Naive thymus-derived CD4-positive, alpha-beta T cell (primary cell): ENCODE measurements at places on chromosomes 5 and 9.

DNA sequence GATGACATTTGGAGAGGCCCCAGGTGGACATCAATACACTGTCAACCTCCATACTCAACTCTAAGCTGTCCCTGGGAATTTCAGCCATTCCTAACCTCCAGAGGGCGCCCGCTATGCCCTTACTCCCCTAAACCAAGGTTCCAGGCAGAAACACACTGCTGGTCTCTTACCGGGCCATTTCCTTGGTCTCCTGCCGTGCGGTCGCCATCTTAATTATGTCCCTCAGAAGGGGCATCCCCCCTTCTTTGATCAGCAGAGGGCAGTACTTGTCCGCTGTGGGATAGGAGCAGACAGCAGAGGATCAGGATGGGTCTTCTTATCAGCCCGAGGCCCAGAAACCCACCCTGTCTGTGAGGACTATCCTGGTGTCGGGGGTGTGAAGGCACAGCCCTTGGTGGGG is 9.3 kb upstream of the ZDHHC12 start:
- no peak for DNase-seq

- no peak for DNase-seq
These were observed 153.6 kb upstream of the CD180 start for GRCh38 chr5:67350185-67350584.

GRCh38 chr5:10262995-10263394 is 12.9 kb downstream of the CCT5 start:
- no peak for DNase-seq

GRCh38 chr5:122292332-122292731 is 19.7 kb upstream of the SNCAIP start:
- DNase-seq = no peak

DNA sequence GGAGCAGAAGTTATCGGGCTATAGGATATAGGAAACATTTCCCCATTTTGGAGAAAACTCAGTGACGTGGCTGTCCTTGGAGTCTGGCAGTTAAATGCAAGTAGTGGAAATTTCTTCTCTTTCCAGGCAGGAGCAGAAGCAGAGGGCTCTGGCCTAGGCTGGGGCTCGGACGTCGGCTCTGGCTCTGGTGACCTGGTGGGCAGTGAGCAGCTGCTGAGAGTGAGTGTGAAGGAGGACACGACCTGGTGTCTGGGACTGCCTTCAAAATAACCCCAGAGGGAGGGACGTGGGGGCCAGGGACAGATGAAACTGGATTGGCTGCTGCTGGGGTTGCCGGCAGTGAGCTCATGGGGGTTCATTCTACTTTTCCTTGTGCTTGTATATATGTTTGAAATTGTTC is 79.5 kb downstream of the COL15A1 start:
- no peak for DNase-seq

- no peak for DNase-seq
These were observed 105.1 kb downstream of the EHMT1 start for GRCh38 chr9:137723783-137724445.

DNA sequence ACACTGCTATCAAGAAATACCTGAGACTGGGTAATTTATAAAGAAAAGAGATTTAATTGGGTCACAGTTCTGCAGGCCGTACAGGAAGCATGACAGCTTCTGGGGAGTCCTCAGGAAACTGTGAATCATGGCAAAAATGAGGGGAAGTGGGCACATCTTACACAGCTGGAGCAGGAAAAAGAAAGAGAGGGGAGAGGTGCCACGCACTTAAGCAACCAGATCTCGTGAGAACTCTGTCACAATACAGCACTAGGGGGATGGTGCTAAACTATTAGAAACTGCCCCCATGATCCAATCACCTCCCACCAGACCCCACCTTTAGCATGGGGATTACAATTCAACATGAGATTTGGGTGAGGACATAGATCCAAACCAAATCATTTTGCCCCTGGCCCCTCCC is 105.5 kb upstream of the CPLX2 start:
- DNase-seq = no peak

DNA sequence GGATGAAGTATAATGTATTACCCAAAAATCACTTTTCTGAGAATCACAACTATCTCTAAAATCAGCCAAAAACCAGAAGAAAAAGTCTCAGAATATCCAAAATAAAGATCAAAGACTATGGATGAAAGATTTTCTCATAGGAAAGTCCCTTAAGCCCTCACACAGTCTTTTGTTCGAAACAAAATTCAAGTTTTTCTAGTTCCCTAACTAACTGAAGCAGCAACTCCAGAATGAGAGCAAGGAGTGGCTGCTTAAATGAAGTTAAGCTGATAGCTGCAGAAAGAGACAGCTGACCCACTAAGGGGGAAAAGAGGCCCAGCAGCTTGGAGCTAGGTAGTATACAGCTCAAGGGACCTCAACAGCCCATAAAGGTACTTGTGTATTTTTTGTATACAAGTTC is 8.4 kb downstream of the ZBTB5 start:
- DNase-seq = no peak

- no peak for DNase-seq
These were observed 104.9 kb upstream of the SLCO6A1 start for GRCh38 chr5:102603670-102604069.

DNA sequence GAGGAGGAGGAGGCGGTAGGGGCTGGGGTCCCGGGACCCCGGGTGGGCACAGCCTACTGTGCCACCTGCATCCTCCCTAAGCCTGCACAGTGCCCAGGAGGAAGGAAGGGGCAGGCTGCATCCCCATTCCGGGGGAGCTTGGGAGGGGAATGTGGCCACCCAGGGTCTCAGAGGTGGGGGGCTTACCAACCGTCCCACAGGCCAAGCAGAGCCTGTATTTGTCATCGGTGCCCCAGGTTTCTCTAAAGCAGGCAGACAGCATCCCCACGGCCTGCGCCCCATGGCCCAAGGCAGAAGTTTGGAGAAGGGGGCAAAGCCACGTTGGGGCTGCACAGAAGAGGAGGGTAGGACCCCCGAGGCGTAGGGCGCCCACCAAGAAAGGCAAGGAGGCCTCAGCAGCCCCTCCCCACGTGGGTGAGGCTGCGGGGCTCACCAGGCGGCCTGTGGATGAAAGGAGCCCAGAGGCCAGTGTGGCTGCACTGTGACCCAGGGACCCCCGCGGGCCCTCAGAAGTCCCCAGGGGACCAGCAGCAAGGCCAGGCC is 507 bp upstream of the GPSM1 start:
- no peak for DNase-seq

GRCh38 chr5:33595303-33595702 is 154.5 kb downstream of the TARS1 start:
- no peak for DNase-seq

GRCh38 chr5:24226479-24226878 is 418.3 kb downstream of the CDH10 start:
- no peak for DNase-seq

GRCh38 chr5:32264957-32265572 is 47.7 kb downstream of the MTMR12 start:
- no peak for DNase-seq
